BJ (cell line): ENCODE measurements at places on chromosomes 7 and 10. TPM values are rescaled to one million over a fixed set of nuclear protein-coding genes. Genes with fewer than 3 reads are reported as not detected.
A peak's percentile ranks its signal among the peaks of the same experiment; 100 is the strongest.

- no peak for DNase-seq
Measured at GRCh38 chr7:121286742-121287734, 41.8 kb upstream of the WNT16 start.

DNA sequence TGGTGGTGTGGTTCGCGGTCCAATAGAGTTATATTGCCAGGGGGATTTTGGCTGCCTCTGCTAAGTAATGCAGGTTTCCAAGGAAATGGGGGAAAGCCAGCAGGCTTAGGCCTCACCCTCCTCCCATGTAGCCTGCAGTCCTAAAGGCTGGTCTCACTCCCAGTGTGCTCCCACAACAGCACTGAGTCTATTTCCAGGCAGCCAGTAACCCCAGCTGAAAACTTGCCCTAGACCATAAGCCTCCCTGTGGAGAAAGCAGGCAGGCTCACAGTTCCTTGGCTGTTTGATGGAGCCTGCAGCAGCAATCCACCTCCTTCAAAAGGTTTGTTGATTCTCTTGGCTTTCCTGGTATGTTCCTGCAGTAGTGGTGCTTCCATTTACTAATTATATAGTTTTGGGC lies 220.0 kb upstream of the ZNF804B start:
- DNase-seq: no peak

DNA sequence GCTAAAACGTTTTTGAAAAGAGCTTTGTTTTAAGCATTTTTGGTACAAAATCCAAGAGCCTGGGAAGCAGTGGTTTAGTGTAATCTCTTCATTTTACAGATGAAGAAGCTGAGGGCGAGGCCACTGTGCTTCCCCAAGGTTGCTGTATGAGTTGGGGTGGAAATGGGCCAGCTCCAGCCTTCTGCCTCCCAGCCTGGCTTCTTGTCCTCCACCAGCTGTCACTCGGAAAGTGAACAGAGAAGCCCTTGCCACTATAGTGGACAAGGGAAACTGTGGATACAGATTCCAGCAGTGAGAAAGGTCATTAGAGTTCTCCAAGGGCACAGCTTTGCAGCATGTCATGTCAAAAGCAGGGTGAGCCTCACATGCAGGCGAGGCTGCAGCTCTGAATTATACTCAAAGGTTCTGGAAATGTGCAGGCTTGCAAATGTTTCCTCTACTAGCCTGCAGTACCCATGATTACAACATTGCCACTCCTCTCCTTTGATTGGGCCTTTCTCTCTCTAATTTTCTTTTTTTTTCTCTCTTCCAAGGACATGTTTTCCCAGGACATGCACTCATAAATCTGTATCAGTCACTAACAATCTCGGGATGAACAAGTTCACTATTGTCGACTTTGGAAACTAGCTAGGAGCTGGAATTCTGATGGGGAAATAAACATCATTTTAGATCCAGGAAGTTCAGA lies 33.0 kb downstream of the BAMBI start:
- DNase-seq: no peak

DNA sequence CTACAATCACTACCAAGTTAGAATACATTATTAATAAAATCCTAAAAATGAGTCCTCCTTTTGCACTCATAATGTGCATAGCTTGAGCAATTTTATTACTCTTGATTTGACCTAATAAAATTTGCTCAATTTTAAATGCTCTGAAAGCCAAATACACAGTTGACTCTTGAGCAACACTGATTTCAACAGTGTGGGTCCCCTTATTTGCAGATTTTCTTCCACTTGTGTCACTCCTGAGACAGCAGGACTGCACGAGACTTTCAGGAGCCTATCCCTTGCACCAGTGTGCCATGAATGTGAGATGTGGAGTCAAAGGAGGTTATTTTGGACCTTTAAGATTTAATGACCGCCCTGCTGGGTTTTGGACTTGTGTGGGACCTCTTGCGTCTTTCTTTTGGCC lies 23.2 kb downstream of the RNF216 start:
- DNase-seq: no peak

The RADIL gene
- 1.1 and 1.2 TPM in 2 replicates for polyA plus RNA-seq

The ASB4 gene
- not detected in 2 replicates for polyA plus RNA-seq

The SVIL gene
- 5.1 and 5.7 TPM in 2 replicates for polyA plus RNA-seq

The SCD gene
- polyA plus RNA-seq: 32.1 and 40.8 TPM in 2 replicates

The GPR85 gene
- polyA plus RNA-seq: 2.6 and 4.8 TPM in 2 replicates

The COL13A1 gene
- 9.8 and 11.9 TPM in 2 replicates for polyA plus RNA-seq

DNA sequence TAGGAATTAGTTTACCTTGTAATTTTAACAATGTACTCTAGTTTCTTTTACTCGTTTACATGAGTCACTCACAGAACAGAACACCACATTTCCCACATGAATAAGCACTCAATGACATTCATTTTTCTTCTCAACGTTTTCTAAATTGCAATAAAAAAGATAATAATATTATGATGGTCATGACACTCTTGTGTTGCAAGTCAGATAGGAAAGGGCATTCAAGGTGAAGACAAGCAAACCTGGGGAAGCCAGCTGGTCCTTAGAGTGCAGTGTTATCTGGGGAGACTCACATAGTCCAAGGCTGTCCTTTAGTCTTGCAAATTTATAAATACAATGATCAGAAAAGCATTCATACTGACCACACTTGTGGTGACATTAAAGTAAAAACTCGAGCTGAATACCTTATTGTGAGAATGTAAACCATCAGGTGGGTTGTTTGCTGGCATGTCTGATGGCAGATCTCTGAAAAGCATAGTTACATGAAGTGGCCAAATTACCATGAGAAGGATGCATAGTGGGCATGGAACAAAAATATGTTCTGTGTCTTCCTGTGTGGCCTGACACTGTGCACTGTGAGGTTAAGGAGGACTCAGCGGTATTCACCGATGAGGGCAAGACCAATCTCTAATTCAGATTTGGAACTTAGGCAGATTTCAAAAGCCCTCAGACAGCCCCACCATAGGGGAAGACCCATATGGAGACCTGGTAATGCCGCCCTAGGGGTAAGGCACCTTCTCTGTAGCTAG lies 158.9 kb upstream of the ASAH2 start:
- no peak for DNase-seq

- DNase-seq: no peak
Measured at GRCh38 chr10:83367036-83367435, 772.3 kb upstream of the GHITM start.

DNA sequence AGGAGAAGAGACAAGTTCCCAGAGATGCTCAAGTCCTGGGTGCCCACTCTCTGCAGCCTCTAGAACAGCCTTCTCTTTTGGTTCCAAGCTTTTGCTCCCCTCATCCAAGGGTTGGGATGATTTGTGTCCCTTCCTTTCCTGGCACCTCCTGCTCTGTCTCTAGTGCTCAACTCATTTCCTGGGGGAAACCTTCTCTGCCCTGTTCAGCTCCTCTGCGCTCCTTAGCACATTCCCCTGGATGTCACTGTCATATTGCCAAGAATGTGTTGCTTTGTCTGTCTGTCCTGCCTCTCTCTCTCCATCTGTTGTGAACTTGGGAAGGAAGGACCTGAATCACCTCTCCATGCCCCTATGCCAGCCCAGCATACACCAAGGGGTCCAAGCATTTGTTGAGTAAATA lies 5.1 kb upstream of the LBX1 start:
- DNase-seq: no peak

The NACAD gene
- polyA plus RNA-seq: 0.36 and 0.54 TPM in 2 replicates

DNA sequence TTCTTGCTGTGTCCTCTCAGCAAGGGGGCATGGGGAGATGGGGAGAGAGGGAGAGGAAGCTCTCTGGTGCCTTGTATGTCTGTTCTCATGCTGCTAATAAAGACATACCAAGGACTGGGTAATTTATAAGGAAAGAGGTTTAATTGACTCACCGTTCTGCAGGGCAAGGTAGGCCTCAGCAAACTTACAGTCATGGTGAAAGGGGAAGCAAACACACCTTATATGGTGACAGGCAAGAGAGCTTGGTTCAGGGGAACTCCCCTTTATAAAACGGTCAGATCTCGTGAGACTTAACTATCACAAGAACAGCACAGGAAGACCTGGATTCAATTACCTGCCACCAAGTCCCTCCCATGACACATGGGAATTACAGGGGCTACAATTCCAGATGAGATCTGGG lies 464.7 kb upstream of the CELF2 start:
- no peak for DNase-seq

The BTRC gene
- polyA plus RNA-seq: 9.1 and 15.1 TPM in 2 replicates

The PLXNA4 gene
- polyA plus RNA-seq: 0.22 and 0.28 TPM in 2 replicates

- DNase-seq: no peak
Measured at GRCh38 chr7:24784277-24784676, 27.0 kb upstream of the GSDME start.

DNA sequence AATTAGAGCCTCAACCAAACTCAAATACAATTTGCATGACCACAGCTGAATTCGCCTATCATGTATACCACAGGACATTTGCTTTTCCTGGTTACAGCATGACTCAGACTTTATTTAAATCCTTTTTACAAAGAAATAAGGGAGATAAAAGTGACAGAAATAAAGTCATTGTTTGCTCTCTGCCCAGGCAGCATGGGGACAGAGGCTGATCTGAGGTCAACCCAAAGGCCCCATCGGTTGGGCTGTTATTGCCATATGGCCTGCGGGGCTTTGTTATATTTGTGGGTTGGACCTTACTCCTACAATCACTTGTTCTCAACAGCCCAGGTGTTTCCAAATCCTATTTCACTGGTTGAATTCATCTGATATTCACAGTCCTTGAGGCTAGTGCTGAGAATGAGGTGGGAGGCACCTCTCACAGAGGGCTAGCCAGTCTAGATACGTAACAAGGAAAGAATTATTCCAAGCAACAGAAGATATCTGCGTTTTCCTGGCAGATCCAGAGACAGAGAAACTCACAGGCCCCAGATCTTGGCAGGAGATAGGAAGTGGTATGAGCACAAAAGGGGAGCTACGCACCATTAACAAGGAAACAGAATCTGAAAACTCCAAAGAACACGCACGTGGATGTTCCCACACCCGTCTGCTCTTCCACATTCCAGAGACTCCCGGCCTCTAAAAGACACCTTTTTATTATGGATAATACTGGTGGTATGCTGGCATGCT lies 117.3 kb downstream of the HIPK2 start:
- no peak for DNase-seq

- peak; percentile 52 for DNase-seq
Measured at GRCh38 chr10:116742367-116743265, at the start of gene HSPA12A. HSPA12A (minus strand) TSS chr10:116742566; CDS start chr10:116742469, 97 bp downstream.

DNA sequence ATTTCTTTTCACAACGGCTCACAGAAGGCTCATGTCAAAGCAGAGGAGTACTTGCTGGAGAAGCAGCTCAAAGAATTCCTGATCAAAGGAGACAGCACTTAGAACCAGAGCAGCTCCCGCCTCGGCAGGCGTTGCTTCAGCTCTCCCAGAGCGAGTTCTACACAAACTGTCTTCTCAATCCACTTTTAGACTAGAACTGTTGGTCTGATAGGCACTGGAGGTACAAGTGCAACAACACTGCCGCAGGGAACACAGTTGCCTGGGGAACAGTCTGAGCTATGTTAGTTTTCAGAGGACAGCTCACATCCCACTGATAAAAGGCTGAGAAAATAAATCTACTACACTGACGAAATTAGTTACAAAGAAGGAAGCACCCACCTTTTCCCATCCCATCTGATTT lies 35.4 kb downstream of the CYTH3 start:
- DNase-seq: no peak

GRCh38 chr10:75592791-75593643 lies 161.6 kb downstream of the LRMDA start:
- DNase-seq: no peak

- DNase-seq: no peak
Measured at GRCh38 chr7:118938845-118939244, 714.3 kb downstream of the ANKRD7 start.

DNA sequence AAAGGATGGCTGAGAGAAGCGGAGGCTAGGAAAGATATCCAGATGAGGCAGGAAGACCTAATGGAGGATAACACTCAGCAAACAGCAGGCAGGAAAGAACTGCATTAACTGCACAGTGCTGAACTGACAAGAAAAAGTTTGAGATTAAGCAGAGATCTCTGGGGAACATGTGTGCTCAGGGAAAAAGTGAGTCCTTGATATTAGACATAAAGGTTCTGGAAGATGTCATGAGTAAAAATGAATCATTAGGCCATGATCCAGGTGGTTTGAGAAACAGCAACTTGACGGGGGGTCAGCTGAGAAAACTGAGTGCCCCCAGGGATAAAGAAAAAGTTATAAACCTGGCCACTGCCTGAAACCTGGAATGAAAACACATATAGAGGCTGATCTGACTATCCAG lies 27.3 kb upstream of the ANK3 start:
- DNase-seq: no peak

- DNase-seq: no peak
Measured at GRCh38 chr10:80276335-80276734, 13.1 kb downstream of the MAT1A start.

DNA sequence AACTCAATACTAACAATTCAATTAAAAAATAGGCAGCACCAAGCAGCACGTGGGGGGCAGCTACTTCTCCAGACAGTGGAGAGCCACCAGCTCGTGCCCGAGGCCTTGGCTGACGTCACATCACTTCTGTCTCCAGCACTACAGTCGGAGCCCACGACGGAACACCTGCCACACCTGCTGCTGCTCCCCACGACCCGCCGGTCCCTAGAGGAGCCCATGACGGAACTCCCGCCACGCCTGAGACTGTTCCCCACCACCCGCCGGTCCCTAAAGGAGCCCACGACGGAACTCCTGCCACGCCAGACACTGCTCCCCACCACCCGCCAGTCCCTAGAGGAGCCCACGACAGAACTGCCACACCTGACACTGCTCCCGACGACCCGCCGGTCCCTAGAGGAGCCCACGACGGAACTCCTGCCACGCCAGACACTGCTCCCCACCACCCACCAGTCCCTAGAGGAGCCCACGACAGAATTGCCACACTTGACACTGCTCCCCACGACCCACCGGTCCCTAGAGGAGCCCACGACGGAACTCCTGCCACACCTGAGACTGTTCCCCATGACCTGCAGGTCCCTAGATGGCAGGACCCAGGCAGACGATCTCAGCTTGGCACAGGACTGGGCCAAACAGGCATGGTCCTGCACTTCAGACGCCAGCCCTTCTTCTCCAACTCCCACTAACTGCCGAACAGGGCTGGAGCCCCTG lies 258.0 kb downstream of the ELFN1 start:
- no peak for DNase-seq

DNA sequence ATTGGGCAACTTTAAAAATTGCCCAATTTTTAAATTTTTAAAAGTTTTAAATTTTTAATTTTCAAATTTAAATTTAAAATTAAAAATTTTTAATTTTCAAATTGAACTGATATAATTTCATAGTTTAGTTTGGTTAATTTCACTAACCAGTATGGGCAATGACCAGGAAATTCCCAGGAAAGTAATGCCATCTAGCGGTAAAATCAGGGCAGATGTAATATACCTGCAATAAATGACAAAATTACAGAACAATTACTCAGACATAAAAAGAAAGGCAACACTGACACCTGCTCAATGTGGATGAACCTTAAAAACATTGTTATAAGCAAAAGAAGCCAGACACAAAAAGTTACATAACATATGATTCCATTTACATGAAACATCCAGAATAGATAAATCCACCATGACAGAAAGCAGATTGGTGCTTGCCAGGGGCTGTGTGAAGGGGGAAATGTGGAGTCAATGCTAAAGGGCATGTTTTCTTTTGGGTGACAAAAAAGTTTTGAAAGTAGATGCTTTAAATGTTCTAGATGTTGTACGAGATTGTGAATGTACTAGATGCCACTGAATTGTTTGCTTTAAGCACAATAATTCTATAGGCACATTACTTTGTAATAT lies 28.6 kb upstream of the SLC16A12 start:
- DNase-seq: no peak

The ACTL6B gene
- polyA plus RNA-seq: not detected in 2 replicates

- DNase-seq: no peak
Measured at GRCh38 chr10:117552701-117553141, 10.2 kb downstream of the EMX2 start.

GRCh38 chr7:158055726-158056510 lies 531.7 kb downstream of the PTPRN2 start:
- DNase-seq: no peak

- no peak for DNase-seq
Measured at GRCh38 chr7:73712773-73713172, 6.7 kb downstream of the STX1A start.
